ENCODE measurements at places on chromosomes 11 and 22. TPM values are rescaled to one million over a fixed set of nuclear protein-coding genes. Genes with fewer than 3 reads are reported as not detected.
A peak's percentile ranks its signal among the peaks of the same experiment; 100 is the strongest.

GRCh38 chr22:35467681-35468434, 67.9 kb downstream of the MCM5 start:
- no peak for DNase-seq
- no peaks in the 10 kb centered on the region for H3K36me3 ChIP-seq
- H3K27me3 ChIP-seq = no peaks in the 10 kb centered on the region
- H3K4me3 ChIP-seq = no peak overlapping the region
- no peaks in the 10 kb centered on the region for H3K4me1 ChIP-seq
- no peak overlapping the region for H3K27ac ChIP-seq

DNA sequence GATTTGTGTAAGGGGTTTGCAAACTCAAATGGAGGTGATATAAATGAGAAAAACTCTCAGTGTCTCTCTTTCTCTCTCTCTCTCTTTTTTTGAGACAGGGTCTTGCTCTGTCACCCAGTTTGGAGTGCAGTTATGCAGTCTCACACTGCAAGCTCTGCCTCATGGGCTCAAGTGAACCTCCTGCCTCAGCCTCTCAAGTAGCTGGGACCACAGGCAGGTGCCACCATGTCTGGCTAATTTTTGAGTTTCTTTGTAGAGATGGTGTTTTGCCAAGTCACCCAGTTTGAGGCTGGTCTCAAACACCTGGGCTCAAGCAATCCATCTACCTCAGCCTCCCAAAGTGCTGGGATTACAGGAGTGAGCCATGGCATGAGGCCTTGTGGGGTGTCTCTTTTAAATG, 2.9 kb downstream of the BIRC3 start:
- H3K27ac ChIP-seq = no peak overlapping the region
- no peaks in the 10 kb centered on the region for H3K27me3 ChIP-seq
- H3K36me3 ChIP-seq = no peaks in the 10 kb centered on the region
- H3K4me3 ChIP-seq = no peak overlapping the region
- no peaks in the 10 kb centered on the region for H3K4me1 ChIP-seq

GRCh38 chr22:43923191-43923590, 414 bp upstream of the PNPLA3 start:
- DNase-seq = no peak
- H3K27me3 ChIP-seq = no peaks in the 10 kb centered on the region
- peaks cover 35% of the 10 kb centered on the region for H3K4me1 ChIP-seq
- no peaks in the 10 kb centered on the region for H3K36me3 ChIP-seq
- H3K4me3 ChIP-seq = peak overlapping the region; percentile 35

GRCh38 chr11:119472186-119472855, 49.3 kb upstream of the THY1 start:
- no peak overlapping the region for H3K4me3 ChIP-seq
- H3K4me1 ChIP-seq = no peaks in the 10 kb centered on the region
- H3K27me3 ChIP-seq = no peaks in the 10 kb centered on the region
- no peaks in the 10 kb centered on the region for H3K36me3 ChIP-seq

DNA sequence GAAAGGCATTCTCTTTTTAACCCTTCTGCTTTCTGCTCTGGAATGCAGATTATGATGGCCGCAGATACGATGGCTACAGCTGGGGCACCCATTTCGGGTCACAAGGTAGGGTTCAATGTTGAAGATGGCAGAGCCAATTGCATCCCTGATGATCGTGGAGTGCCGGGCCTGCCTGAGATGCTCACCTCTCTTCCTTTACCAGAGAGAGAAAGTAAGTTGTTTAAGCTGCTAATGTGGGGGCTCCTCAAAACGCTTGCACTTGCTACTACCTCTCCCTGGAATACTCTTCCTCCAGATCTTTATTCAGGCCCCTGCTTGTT, 50.8 kb upstream of the PRDM11 start:
- no peak overlapping the region for H3K4me3 ChIP-seq
- no peak for DNase-seq
- H3K27me3 ChIP-seq = peaks cover 28% of the 10 kb centered on the region

DNA sequence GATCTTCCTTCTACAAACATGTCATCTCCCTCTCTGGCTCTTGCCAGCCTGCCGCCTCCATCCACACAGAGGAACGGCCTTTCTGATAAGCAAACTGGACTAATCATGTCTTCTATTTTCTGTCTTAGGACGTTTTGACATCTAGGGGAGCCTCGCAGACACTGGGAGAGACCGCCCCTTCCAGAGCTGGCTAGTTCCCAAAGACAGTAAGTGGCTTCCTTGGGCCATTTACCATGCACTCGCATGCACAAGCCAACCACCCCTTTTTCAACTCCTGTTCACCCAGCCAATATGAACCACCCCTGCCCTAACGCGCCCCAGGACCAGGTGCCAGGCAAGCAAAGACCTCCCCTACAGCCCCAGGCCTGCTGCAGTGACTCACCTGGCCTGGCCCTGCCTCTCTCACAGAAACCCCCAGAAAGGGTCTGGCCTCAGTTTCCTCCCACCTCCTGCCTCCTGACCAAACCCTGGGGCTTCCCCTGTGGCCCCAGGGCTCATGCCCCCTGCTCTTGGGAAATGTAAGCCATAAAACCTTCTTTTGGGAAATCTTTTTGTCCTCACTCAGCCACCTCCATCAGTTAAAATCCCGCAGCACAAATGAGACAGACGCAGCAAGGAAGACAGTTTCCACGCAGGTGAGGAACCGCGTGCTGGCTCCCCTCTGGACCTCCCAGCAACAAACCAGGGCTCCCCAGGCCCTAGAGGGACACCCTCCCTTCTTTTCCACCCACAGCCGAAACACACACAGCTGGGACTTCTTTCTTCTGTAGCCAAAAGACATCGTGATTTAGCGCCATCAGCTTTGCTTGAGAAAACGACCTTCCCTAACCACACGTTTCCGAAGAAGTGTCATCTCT, 38.5 kb downstream of the SHANK2 start:
- DNase-seq = no peak
- H3K27ac ChIP-seq = no peak overlapping the region
- H3K4me3 ChIP-seq = no peak overlapping the region
- no peaks in the 10 kb centered on the region for H3K4me1 ChIP-seq
- no peaks in the 10 kb centered on the region for H3K27me3 ChIP-seq
- H3K36me3 ChIP-seq = no peaks in the 10 kb centered on the region

GRCh38 chr22:23478175-23478574, 101.9 kb downstream of the IGLL1 start:
- H3K36me3 ChIP-seq = no peaks in the 10 kb centered on the region
- no peaks in the 10 kb centered on the region for H3K27me3 ChIP-seq
- peaks cover 4% of the 10 kb centered on the region for H3K4me1 ChIP-seq
- DNase-seq = peak; percentile 83
- H3K27ac ChIP-seq = no peak overlapping the region

DNA sequence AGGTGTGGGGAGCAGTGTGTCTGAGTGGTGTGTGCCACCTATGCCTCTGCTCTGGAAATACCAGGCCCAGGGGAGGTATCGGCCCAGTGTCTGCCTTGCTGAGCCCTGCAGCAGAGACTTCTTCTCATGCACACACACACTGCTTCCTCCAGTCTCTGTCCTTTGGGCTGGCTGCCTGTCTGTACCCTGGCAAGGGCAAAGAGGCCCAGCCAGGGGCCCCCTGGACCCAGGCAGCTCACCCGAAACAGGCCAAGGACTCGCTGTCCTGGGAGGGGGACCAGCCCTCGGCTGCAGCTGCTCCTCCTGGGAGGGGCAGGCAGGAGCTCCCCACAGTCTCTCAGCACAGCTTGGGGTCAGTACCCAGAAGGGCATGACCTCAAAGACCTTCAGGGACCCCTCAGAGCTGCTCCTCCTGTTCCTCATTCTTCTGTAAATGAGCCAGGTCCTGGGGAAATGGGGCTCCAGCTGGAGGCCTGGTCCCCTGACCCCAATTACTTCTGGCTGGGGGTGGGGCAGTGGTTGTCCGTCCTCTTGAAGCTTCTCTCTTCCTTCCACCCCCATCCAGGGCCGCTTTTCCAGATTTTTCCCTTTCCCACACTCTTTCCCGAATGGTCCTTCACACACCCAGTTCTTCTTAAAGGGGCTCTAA, 24.5 kb upstream of the ALX4 start:
- H3K27me3 ChIP-seq = no peaks in the 10 kb centered on the region
- peaks cover 47% of the 10 kb centered on the region for H3K4me1 ChIP-seq
- peak overlapping the region; percentile 45 for H3K4me3 ChIP-seq
- peak; percentile 73 for DNase-seq

- no peak overlapping the region for H3K27ac ChIP-seq
- H3K27me3 ChIP-seq = peaks cover 10% of the 10 kb centered on the region
- no peak overlapping the region for H3K4me3 ChIP-seq
- H3K36me3 ChIP-seq = no peaks in the 10 kb centered on the region
- no peak for DNase-seq
- H3K4me1 ChIP-seq = no peaks in the 10 kb centered on the region
These were observed 73.8 kb upstream of the SHISAL1 start for GRCh38 chr22:44386386-44387035.

GRCh38 chr11:13249992-13250391, 27.6 kb upstream of the BMAL1 start:
- H3K27ac ChIP-seq = no peak overlapping the region
- DNase-seq = no peak
- H3K27me3 ChIP-seq = peaks cover 4% of the 10 kb centered on the region
- no peak overlapping the region for H3K4me3 ChIP-seq
- no peaks in the 10 kb centered on the region for H3K36me3 ChIP-seq

- H3K27me3 ChIP-seq = no peaks in the 10 kb centered on the region
- no peak overlapping the region for H3K4me3 ChIP-seq
- no peaks in the 10 kb centered on the region for H3K36me3 ChIP-seq
- 0 out of 2 replicates have a peak, but pooled peaks cover under 1% of the 10 kb centered on the region for H3K4me1 ChIP-seq
These were observed 5.4 kb upstream of the VPS51 start for GRCh38 chr11:65090628-65091027.

GRCh38 chr11:133955081-133955891, 1.5 kb downstream of the IGSF9B start:
- no peak overlapping the region for H3K27ac ChIP-seq
- no peak for DNase-seq
- no peaks in the 10 kb centered on the region for H3K36me3 ChIP-seq
- peaks cover 18% of the 10 kb centered on the region for H3K27me3 ChIP-seq
- no peaks in the 10 kb centered on the region for H3K4me1 ChIP-seq

DNA sequence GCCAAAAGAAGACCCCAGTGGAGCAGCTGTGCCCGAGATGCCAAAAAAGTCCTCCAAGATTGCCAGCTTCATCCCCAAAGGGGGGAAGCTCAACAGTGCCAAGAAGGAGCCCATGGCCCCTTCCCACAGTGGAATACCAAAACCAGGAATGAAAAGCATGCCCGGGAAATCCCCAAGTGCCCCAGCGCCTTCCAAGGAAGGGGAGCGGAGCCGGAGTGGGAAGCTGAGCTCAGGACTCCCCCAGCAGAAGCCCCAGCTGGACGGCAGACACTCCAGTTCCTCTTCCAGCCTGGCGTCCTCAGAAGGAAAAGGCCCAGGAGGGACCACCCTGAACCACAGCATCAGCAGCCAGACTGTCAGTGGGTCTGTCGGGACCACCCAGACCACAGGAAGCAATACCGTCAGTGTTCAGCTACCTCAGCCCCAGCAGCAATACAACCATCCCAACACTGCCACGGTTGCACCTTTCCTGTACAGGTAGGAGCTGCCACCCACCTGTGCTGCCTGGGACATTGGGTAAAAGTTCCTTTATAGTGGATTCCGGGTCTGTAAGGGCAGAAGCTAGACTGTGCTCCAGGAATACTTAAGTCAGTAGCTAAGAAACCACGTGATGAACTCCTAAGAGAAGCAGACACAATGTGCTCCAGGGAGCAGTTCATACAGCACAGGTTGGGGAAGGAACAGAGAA, 221.3 kb downstream of the NAV2 start:
- H3K27ac ChIP-seq = no peak overlapping the region
- no peak overlapping the region for H3K4me3 ChIP-seq
- no peaks in the 10 kb centered on the region for H3K27me3 ChIP-seq

GRCh38 chr11:9046481-9046880, 42.7 kb upstream of the NRIP3 start:
- H3K4me3 ChIP-seq = no peak overlapping the region
- no peaks in the 10 kb centered on the region for H3K27me3 ChIP-seq
- DNase-seq = no peak
- H3K36me3 ChIP-seq = no peaks in the 10 kb centered on the region

Gene HEPHL1
- total RNA-seq = not detected

Gene SLC17A6
- not detected for total RNA-seq

Gene KCNK4
- total RNA-seq = not detected

Data from SJCRH30 (cell line).